ENCODE measurements at places on chromosomes 2 and 18.
A peak's percentile ranks its signal among the peaks of the same experiment; 100 is the strongest.

DNA sequence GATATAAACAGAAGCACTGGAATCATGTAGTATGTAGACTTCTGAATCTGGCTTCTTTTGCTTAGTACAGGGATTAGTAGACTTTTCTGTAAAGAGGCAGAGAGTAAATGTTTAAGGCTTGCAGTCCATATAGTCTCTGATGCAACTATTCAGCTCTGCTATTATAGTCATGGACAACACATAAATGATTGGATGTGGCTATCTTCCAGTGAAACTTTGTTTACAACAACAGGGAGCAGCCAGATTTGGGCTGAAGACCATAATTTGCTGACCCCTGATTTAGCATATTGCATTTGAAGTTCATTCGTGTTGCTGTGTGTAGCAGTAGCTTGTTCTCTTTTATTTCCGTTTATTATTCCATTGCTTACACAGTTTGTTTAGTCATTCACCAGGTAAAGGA is 55.0 kb downstream of the GPD2 start:
- no peak for DNase-seq

DNA sequence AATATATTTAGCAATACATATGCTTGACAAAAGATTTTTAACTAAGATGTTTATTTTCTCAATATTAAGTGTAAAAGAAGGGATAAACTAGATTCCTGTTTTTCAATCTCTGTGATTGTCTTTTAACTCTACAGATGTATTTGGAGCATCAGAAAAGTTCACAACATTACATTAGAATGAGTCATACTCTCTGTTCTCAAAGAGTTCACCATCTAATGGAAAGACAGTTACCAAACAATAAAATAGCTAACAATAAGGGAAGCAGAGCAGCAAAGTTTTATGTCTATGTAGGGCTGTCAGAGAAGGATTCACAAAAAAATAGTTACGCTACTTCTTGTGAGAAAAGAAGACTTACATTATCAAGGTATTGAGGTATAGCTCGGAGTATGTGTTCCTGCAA is 109.2 kb upstream of the MAP2 start:
- no peak for DNase-seq

DNA sequence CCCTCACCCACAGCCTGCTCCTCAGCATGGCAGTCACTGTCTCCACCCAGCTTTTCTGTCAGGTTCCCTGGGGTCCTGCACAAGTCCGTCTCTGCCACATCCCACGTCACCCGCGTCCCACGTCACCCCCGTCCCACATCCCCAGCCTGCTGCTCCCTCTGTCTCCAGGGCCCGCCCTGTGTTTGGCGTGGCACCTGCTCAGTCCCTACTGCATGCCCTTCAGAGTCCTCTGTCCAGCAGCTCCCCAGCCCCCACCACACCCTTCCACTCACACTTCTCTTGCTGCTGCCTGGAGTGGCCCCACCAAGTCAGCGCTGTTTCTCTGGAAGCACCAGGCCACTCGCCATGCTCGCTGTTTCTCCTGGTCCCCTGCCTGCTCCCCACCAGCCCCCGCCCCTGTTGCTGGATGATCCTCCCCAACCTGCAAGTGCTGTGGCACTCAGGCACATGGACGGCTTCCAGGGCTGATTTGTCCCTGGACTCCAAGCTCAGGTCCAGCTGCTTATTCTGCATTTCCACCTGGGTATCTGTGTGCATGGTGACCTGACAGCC is 18.8 kb downstream of the ATG4B start:
- no peak for DNase-seq

GRCh38 chr18:25360301-25360899 is 8.4 kb upstream of the ZNF521 start:
- DNase-seq = no peak

- no peak for DNase-seq
Observed at GRCh38 chr2:105809723-105810122, 65.0 kb downstream of the NCK2 start.

GRCh38 chr18:45321520-45321919 is 293.8 kb upstream of the SLC14A2 start:
- DNase-seq = peak; percentile 19

DNA sequence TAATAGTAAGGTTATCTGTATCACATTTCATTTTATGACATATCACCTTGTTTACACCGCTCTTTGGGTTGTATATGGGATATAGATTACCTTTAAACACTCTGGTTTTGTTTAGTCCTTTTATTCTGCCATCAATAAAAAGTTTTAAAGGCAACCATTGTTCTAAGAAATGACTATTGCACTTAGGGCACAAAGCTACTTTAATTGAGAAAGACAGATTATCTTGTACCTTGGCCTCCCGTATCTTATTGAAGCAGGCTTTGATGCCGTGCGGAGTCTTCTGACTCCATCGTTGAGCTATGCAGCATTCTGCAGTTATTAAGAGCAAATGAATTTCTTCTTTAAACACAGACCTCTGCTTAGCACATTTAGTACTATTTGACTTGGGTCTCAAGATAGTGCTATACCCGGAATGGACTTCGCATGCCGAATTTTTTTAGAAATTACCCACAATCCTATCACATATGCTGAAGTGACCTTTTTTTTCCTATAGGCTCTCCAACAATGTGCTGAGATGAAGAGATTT is 16.7 kb downstream of the PKDCC start:
- no peak for DNase-seq

GRCh38 chr18:28036488-28036887 is 140.4 kb downstream of the CDH2 start:
- no peak for DNase-seq

DNA sequence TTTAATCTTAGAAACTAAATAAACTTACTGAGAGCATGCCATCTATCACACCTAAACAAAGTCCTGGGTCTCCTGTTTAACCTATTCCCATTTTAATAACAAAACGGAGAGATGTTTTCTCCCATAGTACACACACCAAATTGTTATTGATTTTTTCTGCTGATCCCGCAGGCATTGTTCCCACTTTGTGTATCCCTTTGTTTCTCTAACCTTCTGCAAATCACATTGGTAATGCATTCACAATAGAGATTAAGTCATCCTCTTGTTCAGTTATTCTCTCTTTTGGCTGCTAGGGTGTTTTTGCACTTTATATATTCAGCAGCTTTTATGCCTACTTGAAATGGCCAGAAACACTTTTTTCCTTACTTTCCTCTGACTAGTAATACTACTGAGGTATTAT is 1071.9 kb upstream of the CDH2 start:
- peak; percentile 84 for DNase-seq

GRCh38 chr2:176830362-176830761 is 382.2 kb upstream of the HNRNPA3 start:
- no peak for DNase-seq

GRCh38 chr2:144434425-144435222 is 85.3 kb downstream of the ZEB2 start:
- no peak for DNase-seq

- DNase-seq = no peak
Observed at GRCh38 chr2:120594856-120595685, 140.6 kb upstream of the GLI2 start.

- DNase-seq = no peak
Observed at GRCh38 chr2:189552991-189553404, 27.6 kb downstream of the SLC40A1 start.

- no peak for DNase-seq
Observed at GRCh38 chr18:32884543-32884942, 111.7 kb upstream of the KLHL14 start.

- no peak for DNase-seq
Observed at GRCh38 chr2:54597153-54597848, 126.2 kb upstream of the EML6 start.

DNA sequence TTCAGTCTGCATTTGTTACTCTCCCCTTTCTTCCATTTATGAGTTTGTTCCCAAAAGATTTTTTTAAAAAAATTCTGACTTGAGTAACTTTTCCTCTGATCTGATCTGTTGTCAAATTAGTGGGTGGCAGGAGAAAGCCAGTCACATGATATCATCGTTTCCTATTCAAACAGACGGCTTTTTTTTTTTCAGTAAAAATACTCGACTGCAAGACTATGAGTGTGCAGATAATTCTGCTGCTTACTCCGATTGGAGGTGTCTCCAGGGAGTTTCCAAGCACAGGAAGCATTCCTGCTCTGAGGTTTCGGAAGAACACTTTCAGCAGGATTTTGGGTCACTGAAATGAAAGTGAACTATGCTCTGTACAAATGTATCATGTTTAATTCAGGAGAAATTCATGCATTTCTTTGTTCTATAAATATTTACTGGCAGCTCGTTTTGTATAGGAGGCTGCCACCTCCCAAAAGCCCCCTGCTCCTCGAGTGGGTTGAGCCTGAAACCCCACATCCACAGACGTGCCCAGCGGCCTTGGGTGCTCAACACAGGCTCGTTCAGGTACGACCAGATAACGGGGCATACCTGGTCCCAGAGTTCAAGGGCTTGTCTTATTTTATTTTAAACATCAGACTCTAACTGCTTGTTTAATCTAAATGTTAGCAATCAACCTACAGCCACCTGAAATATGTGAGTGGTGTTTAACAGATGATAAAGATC is 126.9 kb upstream of the ZNF516 start:
- DNase-seq = peak; percentile 32

- no peak for DNase-seq
Observed at GRCh38 chr2:32678825-32679224, 51.0 kb downstream of the TTC27 start.

DNA sequence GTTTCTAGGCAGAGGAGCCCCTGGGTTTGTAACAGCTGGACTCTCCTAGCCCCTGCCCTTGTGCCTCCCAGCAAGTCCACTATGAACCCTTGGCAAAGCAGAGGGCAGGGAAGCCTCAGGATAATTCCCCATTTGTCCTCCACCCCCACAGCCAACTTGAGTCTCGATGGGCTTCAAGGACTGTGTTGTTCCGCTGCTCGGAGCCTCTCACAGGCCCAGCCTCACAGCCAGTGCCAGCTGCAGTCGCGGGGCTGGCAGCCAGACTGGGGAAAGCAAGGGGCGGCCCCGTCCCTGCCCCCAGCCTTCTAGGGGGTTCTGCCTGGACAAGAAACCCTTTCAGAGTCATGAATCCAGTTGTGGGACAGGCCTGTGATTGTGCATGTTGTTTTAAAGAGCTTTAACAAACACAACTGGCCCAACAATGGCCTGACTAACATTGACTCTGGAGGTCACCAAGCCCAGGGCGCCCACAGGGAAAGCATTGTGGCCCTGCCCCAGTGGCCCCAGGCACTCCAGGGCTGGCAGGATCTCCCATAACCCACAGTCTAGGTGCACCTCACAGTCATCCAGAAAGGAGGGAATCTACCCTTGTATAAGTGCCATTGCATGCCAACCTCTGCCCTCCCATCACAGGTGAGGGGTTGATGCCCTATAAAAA is 71.8 kb upstream of the DAPL1 start:
- DNase-seq = no peak

DNA sequence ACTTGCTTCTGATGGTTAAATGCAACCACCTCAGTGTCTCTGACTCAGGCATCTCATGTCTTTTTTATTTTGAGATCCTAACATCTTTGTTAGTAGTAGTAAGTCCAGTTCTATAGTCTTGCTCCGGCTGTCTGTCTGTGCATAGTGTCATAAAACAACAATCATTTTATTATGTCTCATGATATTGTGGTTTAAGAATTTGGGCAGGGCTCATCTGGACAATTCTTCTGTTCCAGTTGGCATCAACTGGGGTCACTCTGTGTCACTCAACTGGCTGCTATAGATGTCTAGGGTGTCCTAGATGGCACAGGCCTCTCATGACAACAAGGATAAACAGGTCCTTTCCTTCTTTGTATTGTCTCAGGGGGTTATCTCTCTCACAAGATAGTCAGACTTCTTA is 299.6 kb upstream of the ZNF521 start:
- no peak for DNase-seq

DNA sequence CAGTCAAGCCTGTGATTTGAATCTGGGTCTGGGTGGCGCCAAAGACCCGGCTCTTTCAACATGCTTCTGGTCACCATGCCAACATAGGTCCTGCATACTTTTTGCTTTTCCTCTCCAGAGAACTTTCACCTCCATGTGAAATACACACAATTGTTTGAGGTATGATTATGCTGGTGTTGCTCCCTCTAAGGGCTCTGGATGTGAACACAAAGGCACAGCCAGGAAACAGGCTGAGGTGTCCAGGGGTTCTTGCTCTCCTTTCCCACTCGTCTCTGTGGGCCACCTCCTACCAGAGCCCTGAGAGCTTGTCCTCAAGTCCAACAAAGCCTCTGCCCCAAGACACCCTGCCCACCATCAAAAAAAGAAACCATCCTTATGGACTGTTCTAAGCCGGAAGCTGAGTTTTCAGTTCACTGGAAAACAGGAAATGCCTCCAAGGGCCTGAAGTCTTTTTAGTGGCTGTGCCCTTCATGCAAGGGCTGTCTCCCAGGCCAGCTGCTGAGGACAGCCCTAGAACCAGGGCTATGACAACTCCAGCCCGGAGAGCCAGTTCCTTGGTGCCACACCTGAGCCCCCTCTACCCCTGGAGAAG is 100.2 kb upstream of the EPAS1 start:
- DNase-seq = no peak

- no peak for DNase-seq
Observed at GRCh38 chr2:67142741-67143140, 254.4 kb upstream of the ETAA1 start.
